ENCODE measurements at places on chromosomes 11 and 22. TPM values are rescaled to one million over a fixed set of nuclear protein-coding genes. Genes with fewer than 3 reads are reported as not detected.

GRCh38 chr11:129846508-129847335, 31.1 kb downstream of the TMEM45B start:
- H3K36me3 ChIP-seq, result no peaks in the 10 kb centered on the region
- H3K4me3 ChIP-seq, result no peak overlapping the region
- H3K27ac ChIP-seq, result no peak overlapping the region
- H3K27me3 ChIP-seq, result peaks cover 45% of the 10 kb centered on the region

- H3K27me3 ChIP-seq, result no peaks in the 10 kb centered on the region
Measured at GRCh38 chr22:35406443-35406842, 6.5 kb downstream of the MCM5 start.

GRCh38 chr11:125944350-125945010, 1.4 kb upstream of the VSIG10L2 start:
- no peak overlapping the region for H3K27ac ChIP-seq
- peaks cover 8% of the 10 kb centered on the region for H3K4me1 ChIP-seq
- H3K27me3 ChIP-seq, result peaks cover 3% of the 10 kb centered on the region
- H3K4me3 ChIP-seq, result no peak overlapping the region
- no peak for DNase-seq

CDKN1C gene
- total RNA-seq, result 10.9 TPM

DNA sequence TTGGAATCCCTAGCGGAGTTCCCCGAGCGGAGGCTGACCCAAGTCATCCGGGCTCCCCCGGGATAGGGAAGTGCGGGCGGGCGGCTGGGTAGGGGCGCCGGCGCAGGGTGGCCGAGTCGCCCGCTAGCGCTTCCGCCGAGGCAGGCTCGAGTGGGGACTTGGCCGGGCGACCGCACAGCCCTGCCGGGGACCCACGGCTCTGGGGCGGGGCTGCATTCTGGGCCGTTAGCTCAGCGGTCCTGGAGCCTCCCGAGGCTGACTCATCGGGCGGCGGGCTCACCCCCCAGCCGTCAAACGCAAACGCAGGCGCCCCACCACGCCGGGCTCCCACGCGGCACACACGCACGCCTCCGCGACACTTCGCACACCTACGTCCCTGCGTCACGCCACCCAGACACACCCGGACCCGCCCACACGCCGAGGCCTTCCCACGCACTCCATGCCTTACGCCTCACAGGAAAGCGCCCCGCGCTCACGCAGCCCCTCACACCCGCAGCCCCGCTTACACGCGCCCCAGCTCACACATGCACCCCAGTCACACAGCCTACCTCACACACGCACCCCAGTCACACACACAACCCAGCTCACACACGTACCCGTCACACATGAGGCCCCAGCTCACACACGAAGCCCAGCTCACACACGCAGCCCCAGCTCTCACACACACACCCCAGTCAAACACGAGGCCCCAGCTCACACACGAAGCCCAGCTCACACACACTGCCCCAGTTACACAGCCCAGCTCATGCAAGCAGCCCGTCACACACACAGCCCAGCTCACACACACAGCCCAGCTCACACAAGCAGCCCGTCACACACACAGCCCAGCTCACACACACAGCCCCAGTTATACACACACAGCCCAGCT, 1.2 kb downstream of the PHLDB1 start:
- peak overlapping the region; percentile 99 for H3K27ac ChIP-seq
- no peaks in the 10 kb centered on the region for H3K27me3 ChIP-seq
- peak overlapping the region; percentile 88 for H3K4me3 ChIP-seq
- peak; percentile 97 for DNase-seq
- peaks cover 66% of the 10 kb centered on the region for H3K4me1 ChIP-seq

APOBEC3F gene
- 5.1 TPM for total RNA-seq

- H3K36me3 ChIP-seq, result peaks cover 25% of the 10 kb centered on the region
- no peaks in the 10 kb centered on the region for H3K27me3 ChIP-seq
- peak overlapping the region; percentile 45 for H3K27ac ChIP-seq
- no peak for DNase-seq
- H3K4me1 ChIP-seq, result peaks cover 27% of the 10 kb centered on the region
Measured at GRCh38 chr11:33043221-33043830, 4.0 kb downstream of the TCP11L1 start.

- H3K4me3 ChIP-seq, result no peak overlapping the region
- no peaks in the 10 kb centered on the region for H3K36me3 ChIP-seq
- peaks cover 23% of the 10 kb centered on the region for H3K4me1 ChIP-seq
- DNase-seq, result peak; percentile 97
- H3K27ac ChIP-seq, result no peak overlapping the region
- no peaks in the 10 kb centered on the region for H3K27me3 ChIP-seq
Measured at GRCh38 chr11:77080643-77081210, 14.0 kb downstream of the CAPN5 start.

- no peak overlapping the region for H3K27ac ChIP-seq
- no peak overlapping the region for H3K4me3 ChIP-seq
- no peaks in the 10 kb centered on the region for H3K36me3 ChIP-seq
- DNase-seq, result peak; percentile 96
- peaks cover 5% of the 10 kb centered on the region for H3K4me1 ChIP-seq
- H3K27me3 ChIP-seq, result no peaks in the 10 kb centered on the region
Measured at GRCh38 chr11:1260023-1260501, 37.2 kb downstream of the MUC5B start.

- DNase-seq, result no peak
- no peaks in the 10 kb centered on the region for H3K27me3 ChIP-seq
- peaks cover 25% of the 10 kb centered on the region for H3K4me1 ChIP-seq
- no peak overlapping the region for H3K27ac ChIP-seq
- H3K36me3 ChIP-seq, result peaks cover 3% of the 10 kb centered on the region
Measured at GRCh38 chr11:6387811-6388599, 2.3 kb upstream of the SMPD1 start.

OR5A1 gene
- total RNA-seq, result not detected

GRCh38 chr11:69637941-69638871, 2.8 kb upstream of the CCND1 start:
- DNase-seq, result peak; percentile 97
- H3K36me3 ChIP-seq, result peaks cover 3% of the 10 kb centered on the region
- H3K27me3 ChIP-seq, result no peaks in the 10 kb centered on the region
- peak overlapping the region; percentile 97 for H3K27ac ChIP-seq
- peaks cover 33% of the 10 kb centered on the region for H3K4me1 ChIP-seq

DNA sequence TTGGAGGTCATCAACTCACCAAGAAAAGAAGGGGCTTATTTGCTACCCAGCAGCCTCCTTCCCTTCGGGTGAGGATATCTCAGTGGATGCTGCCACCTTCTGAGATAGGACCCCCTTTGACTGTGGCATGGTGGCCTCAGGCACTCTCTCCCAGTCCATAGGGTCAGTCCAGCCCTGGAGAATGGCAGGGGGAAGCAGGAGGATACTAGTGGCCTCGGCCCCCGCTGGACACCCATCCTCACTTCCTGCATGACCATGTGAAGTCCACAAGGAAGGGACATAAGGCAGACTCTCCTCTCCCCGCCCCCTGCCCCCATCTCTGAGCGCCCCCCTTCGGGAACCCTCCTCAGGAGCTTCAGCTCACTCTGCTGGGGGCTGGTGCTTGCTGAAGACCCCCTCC, 24.4 kb downstream of the TPBGL start:
- no peak overlapping the region for H3K27ac ChIP-seq
- no peaks in the 10 kb centered on the region for H3K4me1 ChIP-seq
- peak; percentile 49 for DNase-seq
- no peak overlapping the region for H3K4me3 ChIP-seq
- H3K27me3 ChIP-seq, result peaks cover 17% of the 10 kb centered on the region

- no peak for DNase-seq
- H3K27me3 ChIP-seq, result no peaks in the 10 kb centered on the region
- no peak overlapping the region for H3K27ac ChIP-seq
- no peak overlapping the region for H3K4me3 ChIP-seq
Measured at GRCh38 chr22:23218867-23219251, 38.5 kb downstream of the BCR start.

MMP13 gene
- total RNA-seq, result 2.5 TPM

GRCh38 chr11:76700177-76701100, 29.9 kb upstream of the LRRC32 start:
- peaks cover 31% of the 10 kb centered on the region for H3K4me1 ChIP-seq
- H3K27ac ChIP-seq, result peak overlapping the region; percentile 62
- no peaks in the 10 kb centered on the region for H3K36me3 ChIP-seq

- no peaks in the 10 kb centered on the region for H3K4me1 ChIP-seq
- peak; percentile 60 for DNase-seq
- no peak overlapping the region for H3K4me3 ChIP-seq
- no peaks in the 10 kb centered on the region for H3K36me3 ChIP-seq
- no peak overlapping the region for H3K27ac ChIP-seq
Measured at GRCh38 chr22:47119181-47119580, 356.7 kb downstream of the TBC1D22A start.

BDNF gene
- total RNA-seq, result 8.0 TPM

DNA sequence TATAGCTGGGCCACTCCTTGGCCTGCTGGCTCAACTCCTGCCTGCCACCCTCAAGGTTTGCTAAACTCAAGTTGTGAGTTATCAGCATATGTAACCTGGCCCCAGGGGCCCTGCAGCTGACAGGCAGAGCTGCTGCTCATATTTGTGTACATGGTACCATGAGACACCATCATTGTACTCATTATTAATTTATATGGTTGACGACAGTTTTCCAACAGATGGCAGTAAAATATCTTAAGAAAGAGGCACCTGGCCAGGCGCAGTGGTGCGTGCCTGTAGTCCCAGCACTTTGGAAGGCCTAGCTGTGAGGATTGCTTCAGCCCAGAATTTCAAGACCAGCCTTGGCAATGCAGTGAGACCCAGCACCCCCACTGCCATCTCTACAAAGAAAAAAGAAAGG, 11.4 kb upstream of the DENND5A start:
- no peak overlapping the region for H3K4me3 ChIP-seq
- peaks cover 3% of the 10 kb centered on the region for H3K4me1 ChIP-seq
- H3K27me3 ChIP-seq, result no peaks in the 10 kb centered on the region
- DNase-seq, result no peak
- no peaks in the 10 kb centered on the region for H3K36me3 ChIP-seq

C11orf21 gene
- total RNA-seq, result 0.29 TPM

SCN2B gene
- total RNA-seq, result not detected

DDI1 gene
- not detected for total RNA-seq

DSCAML1 gene
- total RNA-seq, result not detected

DNA sequence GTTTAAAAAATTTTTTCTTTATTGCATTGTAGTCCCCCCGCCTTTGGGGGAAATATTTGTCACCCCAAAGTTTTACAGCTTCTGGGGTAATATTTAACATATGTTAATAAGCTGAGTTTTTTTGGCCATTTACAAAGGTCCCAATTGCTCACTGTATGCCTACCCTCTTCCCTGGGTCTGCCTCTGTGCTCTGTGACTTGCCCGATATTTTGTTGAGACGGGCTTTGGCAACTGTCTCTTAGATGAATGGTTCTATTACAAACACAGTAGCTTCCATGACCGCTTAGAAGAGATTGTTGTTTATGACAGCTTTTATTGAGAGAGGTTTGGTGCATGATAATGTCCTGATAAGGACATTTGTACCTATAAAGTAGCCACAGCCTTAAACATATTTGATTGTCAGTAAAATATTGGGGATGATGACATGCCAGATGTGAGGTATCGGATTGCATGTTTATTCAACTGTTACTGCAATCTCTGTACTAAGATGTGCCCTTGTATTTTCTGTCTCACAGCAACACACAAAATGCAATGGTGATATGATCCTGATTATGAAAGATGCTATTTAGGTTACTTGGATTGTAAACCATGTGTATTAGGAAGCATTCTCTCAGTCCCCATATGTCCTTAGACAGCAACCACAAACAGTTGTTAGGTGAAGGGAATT, 103.1 kb downstream of the TEAD1 start:
- no peaks in the 10 kb centered on the region for H3K27me3 ChIP-seq
- peaks cover 30% of the 10 kb centered on the region for H3K4me1 ChIP-seq
- no peaks in the 10 kb centered on the region for H3K36me3 ChIP-seq
- H3K27ac ChIP-seq, result peak overlapping the region; percentile 6

SFI1 gene
- 16.6 TPM for total RNA-seq

DNA sequence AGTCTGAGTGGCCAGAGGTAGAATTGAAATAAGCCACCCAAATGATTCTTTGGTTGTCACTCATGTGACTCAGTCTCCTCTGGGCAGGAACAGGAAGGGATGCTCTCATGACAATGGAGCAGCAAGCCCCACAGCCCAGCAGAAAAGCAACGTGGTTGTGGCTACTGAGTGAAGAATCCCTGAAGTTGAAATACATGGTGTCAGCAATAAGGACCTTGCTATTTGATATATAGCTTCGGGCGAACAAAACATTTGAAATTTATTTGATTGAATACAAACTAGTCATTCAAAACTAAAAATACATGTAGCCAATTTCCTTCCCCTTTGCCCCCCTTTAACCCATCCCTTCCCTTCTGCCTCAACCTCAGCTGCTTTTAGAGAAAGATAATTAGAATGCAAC, 14.5 kb upstream of the DTX4 start:
- no peak overlapping the region for H3K4me3 ChIP-seq
- H3K27ac ChIP-seq, result no peak overlapping the region
- H3K36me3 ChIP-seq, result peaks cover 4% of the 10 kb centered on the region
- H3K27me3 ChIP-seq, result peaks cover 7% of the 10 kb centered on the region

DNA sequence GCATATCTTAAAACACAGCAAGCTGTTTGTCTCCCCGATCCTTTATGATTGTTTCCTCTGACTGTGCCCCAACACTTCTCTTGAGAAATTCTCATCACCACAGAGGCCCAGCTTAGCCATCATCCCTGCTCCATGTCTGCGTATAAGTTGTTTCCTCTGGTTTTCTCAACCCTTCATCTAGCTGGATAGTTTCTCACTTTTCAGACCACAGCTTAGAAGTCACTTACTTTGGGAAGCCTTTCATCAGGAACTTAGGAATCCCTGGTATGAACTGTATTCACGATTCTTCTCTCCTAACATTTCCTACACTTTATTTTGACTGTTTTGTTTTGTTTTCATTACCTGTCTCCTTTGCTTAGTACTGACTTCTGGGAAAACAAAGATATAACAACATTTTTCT, 295.2 kb downstream of the GUCY1A2 start:
- no peak overlapping the region for H3K4me3 ChIP-seq
- no peaks in the 10 kb centered on the region for H3K27me3 ChIP-seq
- no peaks in the 10 kb centered on the region for H3K4me1 ChIP-seq
- H3K36me3 ChIP-seq, result no peaks in the 10 kb centered on the region
- no peak for DNase-seq
- no peak overlapping the region for H3K27ac ChIP-seq

GRCh38 chr11:66070604-66071380, 720 bp downstream of the PACS1 start:
- peaks cover 48% of the 10 kb centered on the region for H3K36me3 ChIP-seq
- H3K27ac ChIP-seq, result peak overlapping the region; percentile 24
- peaks cover 21% of the 10 kb centered on the region for H3K4me1 ChIP-seq
- peak; percentile 90 for DNase-seq
- H3K27me3 ChIP-seq, result no peaks in the 10 kb centered on the region

GRCh38 chr11:19237813-19238212, 2.9 kb downstream of the E2F8 start:
- H3K27me3 ChIP-seq, result peaks cover 13% of the 10 kb centered on the region
- no peaks in the 10 kb centered on the region for H3K36me3 ChIP-seq
- DNase-seq, result no peak
- no peak overlapping the region for H3K4me3 ChIP-seq
- H3K4me1 ChIP-seq, result peaks cover 16% of the 10 kb centered on the region

GRCh38 chr11:121513807-121514206, 61.0 kb upstream of the SORL1-AS1 start:
- no peak overlapping the region for H3K27ac ChIP-seq
- H3K4me1 ChIP-seq, result no peaks in the 10 kb centered on the region
- H3K36me3 ChIP-seq, result no peaks in the 10 kb centered on the region
- H3K27me3 ChIP-seq, result peaks cover 22% of the 10 kb centered on the region
- no peak overlapping the region for H3K4me3 ChIP-seq
